ENCODE measurements at places on chromosomes 11 and 22. TPM values are rescaled to one million over a fixed set of nuclear protein-coding genes. Genes with fewer than 3 reads are reported as not detected.

The KCNE3 gene
- not detected for total RNA-seq

The PKP3 gene
- total RNA-seq, result 177 TPM

The MAPK12 gene
- 24.9 TPM for total RNA-seq

The SLC22A12 gene
- total RNA-seq, result not detected

The GAB2 gene
- 4.5 TPM for total RNA-seq

The NRGN gene
- not detected for total RNA-seq

The MRGPRE gene
- total RNA-seq, result not detected

The ANKK1 gene
- 1.3 TPM for total RNA-seq

The NAV2 gene
- 139 TPM for total RNA-seq

The SOX6 gene
- total RNA-seq, result 5.2 TPM

DNA sequence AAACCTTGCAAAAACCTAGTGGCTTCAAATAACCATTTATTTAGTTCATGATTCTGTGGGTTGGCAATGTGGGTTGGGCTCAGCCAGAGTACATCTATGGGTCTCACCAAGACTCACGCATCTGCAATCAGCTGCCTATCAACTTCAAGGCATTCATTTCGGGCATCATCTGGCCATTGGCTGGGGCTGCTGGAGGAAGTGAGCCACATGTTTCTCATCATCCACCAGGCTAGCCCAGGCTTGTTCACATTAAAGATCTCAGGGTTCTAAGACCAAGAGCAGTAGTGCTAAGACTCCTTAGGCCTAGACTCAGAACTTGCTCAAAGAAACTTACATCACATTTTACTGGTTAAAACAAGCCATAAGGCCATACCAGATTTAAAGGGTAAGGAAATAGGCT, 478.9 kb upstream of the ARHGAP42 start:
- peak; percentile 11 for DNase-seq

DNA sequence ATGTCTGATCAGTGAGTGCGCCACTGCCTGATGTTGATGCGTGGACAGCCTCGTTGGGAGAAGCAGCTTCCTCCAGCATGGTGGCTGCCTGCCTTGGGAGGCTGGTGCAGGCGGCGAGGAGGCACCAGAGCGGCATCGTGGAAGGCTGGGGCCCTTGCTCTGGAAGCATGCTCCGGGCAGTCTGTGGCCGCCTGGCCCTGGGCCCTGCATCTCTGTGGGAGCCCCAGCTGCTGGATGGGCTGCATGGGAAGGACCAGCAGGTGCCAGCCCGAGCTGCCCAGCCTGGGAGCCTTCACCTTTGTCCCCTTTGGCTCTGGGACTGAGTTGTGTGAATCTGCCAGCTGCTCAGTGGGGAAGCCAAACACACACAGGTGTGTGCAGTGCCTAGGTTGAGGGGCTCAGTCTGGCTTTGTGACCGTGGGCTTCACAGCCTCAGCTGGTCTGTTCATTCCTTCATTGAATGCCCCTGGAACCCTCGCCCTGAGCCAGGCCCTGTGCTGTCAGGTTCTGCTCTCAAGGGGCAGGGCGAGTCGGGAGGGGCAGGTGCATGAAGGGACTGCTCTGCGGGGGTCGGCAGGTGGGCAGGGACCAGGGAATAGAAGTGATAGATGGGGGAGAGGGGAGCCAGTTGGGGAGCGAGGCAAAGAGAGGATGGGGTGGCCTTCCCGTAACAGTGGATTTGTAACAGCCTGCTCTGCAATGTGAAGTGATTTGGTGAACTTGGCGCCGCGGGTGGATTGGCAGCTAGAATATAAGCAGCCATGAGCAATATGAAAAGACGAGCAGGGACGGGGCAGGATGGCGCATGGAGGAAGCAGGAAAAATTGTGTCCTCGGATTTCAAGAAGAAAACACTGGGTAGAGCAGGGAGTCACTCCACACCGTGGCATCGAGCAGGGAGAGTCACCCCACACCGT, 354.2 kb downstream of the TBC1D22A start:
- DNase-seq, result no peak

- no peak for DNase-seq
Observed at GRCh38 chr22:27876684-27877083, 42.4 kb downstream of the PITPNB start.

DNA sequence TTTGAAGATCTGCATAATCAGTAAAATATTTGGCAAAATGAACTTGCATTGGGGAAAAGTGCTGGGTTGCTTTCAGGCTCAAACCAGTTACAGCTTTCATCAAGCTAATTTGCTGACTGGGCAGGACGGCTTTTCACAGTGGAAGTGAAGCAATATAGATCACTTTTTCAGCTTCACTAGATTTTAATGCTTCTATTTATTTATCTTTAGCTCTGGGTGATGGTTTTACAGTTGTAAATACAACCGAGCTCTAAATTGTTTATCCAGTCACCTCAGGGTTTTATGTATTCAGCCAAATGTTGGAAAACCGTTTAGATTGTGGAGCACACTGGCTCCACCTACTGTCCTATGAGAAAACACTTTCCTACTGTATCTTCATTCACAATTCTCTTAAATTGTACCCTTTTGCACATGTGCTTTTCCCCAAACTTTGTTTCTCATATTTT, 58.2 kb downstream of the ACER3 start:
- peak; percentile 77 for DNase-seq

- peak; percentile 89 for DNase-seq
Observed at GRCh38 chr11:126352934-126353801, 2.3 kb upstream of the ST3GAL4 start.

GRCh38 chr11:129985823-129986222, 16.8 kb downstream of the PRDM10 start:
- DNase-seq, result no peak

- no peak for DNase-seq
Observed at GRCh38 chr22:21738081-21738480, 2.5 kb upstream of the YPEL1 start.

GRCh38 chr22:37196539-37197450, 8.7 kb upstream of the C1QTNF6 start:
- DNase-seq, result peak; percentile 94

- no peak for DNase-seq
Observed at GRCh38 chr22:30143265-30143664, 63.0 kb downstream of the HORMAD2 start.

DNA sequence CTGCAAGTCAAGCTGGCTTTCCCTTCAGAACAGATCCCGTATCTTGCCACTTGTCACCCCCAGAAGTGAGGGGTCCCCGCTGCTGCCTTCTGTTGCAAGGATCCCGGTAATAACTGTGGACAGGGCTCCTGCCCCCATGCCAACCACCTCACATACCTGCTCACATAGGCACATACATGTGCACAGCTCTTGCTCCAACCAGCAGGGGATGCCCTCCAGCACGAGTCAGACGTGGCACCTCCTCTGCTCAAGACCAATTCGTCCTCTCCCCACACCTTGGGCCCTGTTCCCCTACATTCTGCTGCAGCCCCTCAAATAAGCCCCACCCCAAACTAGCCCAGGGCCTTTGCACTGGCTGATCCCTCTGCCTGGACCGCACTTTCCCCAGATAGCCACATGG, 163.3 kb downstream of the CRYBB2 start:
- DNase-seq, result peak; percentile 8
